ENCODE measurements at places on chromosomes 3 and 15. TPM values are rescaled to one million over a fixed set of nuclear protein-coding genes. Genes with fewer than 3 reads are reported as not detected.

Gene AHSG
- 0.71 TPM for polyA plus RNA-seq

Gene NIT2
- polyA plus RNA-seq, result 24.8 TPM

Gene BLOC1S6
- 38.9 TPM for polyA plus RNA-seq

Gene NPTN
- polyA plus RNA-seq, result 276 TPM

Gene SPATA12
- 0.09 TPM for polyA plus RNA-seq

Gene AADACL2
- polyA plus RNA-seq, result 1.4 TPM

Gene TMEM207
- polyA plus RNA-seq, result not detected

Gene RASL12
- polyA plus RNA-seq, result 85.0 TPM

Gene C3orf33
- 4.4 TPM for polyA plus RNA-seq

Gene ANKRD34C
- polyA plus RNA-seq, result not detected

Gene RAD54L2
- 5.5 TPM for polyA plus RNA-seq

Data from urinary bladder (tissue), 4 donors.